ACHN (cell line): ENCODE measurements at places on chromosomes 13 and 19.

DNA sequence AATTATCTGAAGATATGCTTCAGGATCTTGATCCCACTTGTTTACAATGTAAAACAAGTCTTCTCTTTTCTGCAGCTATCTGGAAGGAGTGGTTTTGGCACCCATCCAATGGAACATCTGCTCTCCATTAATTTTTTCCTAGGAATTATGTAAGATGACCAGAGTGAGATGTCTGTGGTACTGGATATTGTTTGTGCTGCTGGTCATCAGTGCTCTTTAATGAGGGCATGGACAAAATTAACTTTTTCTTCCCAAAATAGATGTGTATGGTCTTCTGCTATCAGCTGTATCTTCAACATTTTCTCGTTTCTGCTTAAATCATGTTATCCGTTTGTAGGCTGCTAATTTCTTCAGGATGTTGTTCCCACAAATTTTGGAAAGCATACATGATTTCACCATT is 415.4 kb upstream of the KLHL1 start:
- no peak for DNase-seq

- peak; percentile 58 for DNase-seq
Measured at GRCh38 chr13:21625366-21625765, 21.4 kb upstream of the MICU2 start.

GRCh38 chr13:47999973-48000372 is 1.1 kb downstream of the SUCLA2 start:
- no peak for DNase-seq

- no peak for DNase-seq
Measured at GRCh38 chr19:6032827-6033226, 54.9 kb upstream of the RANBP3 start.

DNA sequence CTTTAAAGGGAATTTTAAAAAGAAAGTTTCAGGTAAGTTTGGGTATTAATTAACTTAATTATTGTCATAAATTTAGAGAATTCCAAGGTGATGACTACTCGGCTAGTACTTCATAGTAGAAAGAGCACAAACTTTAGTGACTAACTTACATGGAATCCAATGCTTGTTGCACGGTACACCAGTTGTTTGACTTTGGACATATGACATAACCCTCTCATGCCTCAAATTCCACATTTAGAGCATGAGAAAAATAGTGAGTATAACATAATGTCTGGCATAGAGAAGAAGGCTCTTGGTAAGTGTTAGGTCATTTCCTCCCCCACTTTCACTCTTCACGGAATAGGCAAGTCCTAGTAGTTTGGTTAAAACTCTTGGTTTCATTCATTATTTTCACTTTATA is 1249.4 kb upstream of the SLC10A2 start:
- DNase-seq = peak; percentile 93

- no peak for DNase-seq
Measured at GRCh38 chr13:98134901-98135300, 8.0 kb upstream of the FARP1 start.

GRCh38 chr19:19170053-19170872 is at the start of gene MEF2B:
TSS of gene MEF2B (minus strand) at chr19:19170263. CDS start at chr19:19150735, 19,528 bp downstream.
- DNase-seq = peak; percentile 53

- DNase-seq = no peak
Measured at GRCh38 chr19:50719119-50719435, 525 bp downstream of the SHANK1 start.

- peak; percentile 85 for DNase-seq
Measured at GRCh38 chr19:46221981-46222610, 7.4 kb upstream of the IGFL1 start.

GRCh38 chr13:49791315-49791710 is 1.2 kb downstream of the KPNA3 start:
- peak; percentile 31 for DNase-seq

DNA sequence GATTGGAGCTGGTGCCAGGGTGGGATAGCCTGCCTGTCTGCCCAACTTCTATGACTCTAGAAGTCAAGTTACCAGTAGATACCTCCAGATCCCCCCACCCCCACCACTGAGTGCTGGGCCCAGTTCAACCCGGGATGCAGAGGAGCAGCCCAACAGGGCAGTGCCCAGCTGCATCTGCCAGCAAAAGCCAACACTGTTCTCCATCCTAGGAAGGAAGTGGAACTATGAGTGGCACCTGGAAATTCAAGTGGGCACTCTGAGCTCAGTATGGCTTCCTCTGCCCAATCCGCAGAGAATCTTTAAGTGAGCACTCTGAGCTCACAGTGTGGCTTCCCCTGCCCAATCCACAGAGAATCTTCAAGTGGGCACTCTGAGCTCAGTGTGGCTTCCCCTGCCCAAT is 14.2 kb downstream of the TUBGCP3 start:
- DNase-seq = no peak

DNA sequence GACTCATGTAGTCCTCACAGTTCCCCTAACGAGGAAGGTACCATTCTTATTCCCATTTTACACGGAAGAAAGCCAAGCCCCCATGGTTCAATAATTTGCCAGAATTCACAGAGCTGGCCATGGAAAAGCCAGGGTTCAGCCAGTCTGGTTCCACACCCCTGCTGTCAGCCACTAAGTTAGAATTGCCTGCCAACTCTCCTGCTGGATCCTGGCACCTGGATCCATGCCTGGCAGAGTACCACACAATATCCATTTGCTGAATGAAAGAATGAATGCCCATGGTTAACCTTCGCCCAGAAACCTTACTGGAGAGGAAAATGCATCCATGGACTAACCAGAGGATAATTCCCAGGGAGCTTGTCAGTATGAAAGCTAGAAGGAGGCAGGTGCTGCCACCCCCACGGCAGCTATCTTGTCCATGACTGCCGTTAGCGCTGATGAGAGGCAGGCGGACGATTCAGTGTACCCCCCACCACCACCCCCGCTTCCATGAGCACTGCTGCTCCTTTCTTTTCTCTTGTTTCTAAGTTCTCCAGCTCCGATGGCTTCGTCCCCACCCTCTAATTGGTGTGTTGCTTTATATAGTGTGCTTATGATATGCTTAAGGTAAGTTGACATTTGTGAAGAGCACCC is 114.5 kb downstream of the SLC7A1 start:
- DNase-seq = no peak

- no peak for DNase-seq
Measured at GRCh38 chr13:66343224-66343828, 886.8 kb downstream of the PCDH9 start.

- DNase-seq = no peak
Measured at GRCh38 chr13:102172406-102172805, 229.4 kb downstream of the FGF14 start.

- no peak for DNase-seq
Measured at GRCh38 chr13:25222740-25223139, 50.7 kb upstream of the AMER2 start.

- no peak for DNase-seq
Measured at GRCh38 chr19:916645-917322, 349 bp upstream of the KISS1R start.

GRCh38 chr19:39708594-39708993 is 4.3 kb downstream of the LGALS14 start:
- DNase-seq = no peak

- DNase-seq = no peak
Measured at GRCh38 chr19:16397791-16398529, 73.3 kb downstream of the KLF2 start.

GRCh38 chr19:45395821-45396617 is 8.8 kb downstream of the PPP1R13L start:
- DNase-seq = no peak

GRCh38 chr13:92187378-92187989 is 789.1 kb downstream of the GPC5 start:
- peak; percentile 41 for DNase-seq

DNA sequence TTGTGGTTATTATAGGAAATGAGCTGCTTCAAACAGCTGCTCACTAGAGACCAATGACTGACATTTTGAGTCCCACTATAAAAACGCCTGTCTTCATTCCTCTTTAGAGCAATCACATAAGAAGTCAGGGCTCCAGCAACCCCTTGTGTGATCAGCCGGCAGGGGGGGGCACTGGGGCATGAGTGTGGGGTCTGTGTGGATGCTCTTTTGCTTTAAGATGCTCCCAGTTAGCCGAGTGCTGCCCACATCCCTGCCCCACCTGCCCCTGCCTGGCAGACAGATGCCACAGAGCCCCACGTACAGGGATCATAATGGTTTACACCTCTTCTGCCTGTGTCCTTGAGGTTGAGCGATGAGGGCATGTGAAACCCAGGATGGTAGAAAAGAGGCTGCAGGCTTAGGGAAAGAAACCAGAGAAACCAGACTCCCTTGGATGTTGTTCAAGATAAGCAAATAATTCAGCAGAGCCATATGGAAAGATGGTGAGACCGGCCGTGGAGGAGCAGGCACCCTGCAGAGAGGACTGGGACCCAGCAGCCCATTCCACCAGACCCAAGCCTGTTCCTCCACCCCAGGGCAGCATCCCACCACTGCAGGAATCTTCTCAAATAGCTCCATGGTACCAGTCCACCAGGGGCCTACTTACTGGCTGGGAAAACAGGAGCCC is 55.4 kb downstream of the CHST8 start:
- DNase-seq = no peak

- DNase-seq = no peak
Measured at GRCh38 chr13:48448285-48448958, 35.5 kb upstream of the LPAR6 start.

DNA sequence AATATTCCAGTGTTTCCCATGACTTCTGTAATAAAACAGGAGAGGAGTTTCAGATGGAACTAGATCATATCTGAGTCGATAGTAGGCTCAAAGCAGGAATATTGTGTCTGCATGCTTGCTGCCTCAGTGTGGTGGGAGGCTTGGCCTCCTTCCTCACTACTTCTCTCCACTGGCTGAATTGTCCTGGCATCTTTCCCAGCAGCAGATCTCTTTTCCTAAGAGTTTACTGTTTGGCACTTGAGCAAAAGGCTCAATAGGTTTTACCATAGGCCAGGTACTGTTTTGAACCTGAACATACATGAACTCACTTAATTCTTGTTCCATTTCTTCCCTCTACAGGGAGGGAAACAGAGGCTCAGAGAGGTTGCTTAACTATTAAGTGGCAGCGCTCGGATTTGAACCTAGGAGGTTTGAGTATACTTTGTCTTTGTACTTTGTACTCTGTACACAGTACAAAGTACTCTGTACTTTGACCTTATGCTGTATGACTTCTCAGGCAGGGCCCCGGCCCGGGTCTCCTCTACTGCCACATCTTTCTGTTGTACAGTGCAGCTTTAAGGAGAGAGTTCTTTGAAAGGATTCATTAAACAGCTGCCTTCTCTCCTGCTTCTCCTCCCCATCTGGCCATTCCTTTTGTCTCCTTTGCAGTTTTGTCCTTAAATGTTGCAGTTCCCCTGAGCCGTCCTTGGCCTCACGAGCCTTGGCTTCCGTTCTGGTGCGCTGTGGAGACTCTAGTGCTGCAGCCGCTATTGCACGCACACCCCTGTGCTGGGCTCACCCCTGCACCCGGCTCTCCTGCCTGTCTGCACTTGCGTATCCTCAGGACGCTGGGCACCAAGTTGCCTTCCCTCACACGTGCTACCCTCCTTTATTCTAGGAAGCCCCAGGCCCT is 8.1 kb downstream of the B3GLCT start:
- no peak for DNase-seq

DNA sequence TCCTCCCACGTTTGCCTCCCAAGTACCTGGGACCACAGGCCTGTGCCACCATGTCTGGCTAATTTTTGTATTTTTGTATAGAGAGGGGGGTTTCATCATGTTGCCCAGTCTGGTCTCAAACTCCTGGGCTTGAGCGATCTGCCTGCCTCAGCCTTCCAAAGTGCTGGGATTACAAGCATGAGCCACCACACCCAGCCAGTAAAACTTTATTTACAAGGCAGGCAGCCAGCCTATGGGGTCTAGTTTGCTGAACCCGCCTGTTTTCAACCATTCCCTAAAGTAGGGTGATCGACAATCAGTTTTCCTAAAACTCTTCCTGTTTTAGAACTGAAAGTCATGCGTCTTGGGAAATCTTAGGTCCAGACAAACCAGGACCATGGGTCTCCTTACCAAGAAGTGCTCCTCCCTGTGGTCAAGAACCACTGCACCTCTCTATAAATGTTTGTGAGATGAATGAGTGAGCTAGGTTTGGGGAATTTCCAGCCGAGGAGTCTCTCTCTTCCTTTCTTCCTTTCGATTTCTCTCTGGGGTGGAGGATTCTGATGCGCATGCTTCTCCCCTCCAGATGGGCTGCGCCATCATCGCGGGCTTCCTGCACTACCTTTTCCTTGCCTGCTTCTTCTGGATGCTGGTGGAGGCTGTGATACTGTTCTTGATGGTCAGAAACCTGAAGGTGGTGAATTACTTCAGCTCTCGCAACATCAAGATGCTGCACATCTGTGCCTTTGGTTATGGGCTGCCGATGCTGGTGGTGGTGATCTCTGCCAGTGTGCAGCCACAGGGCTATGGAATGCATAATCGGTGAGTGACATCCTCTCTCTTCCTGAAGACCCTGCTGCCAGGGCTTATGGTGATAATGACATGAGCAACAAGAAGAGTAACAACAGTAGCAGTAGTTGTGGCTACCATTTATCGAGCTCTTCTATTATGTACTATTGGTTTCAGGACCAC is 38.7 kb downstream of the ADGRE1 start:
- no peak for DNase-seq

GRCh38 chr13:102038787-102039186 is 363.1 kb downstream of the FGF14 start:
- DNase-seq = no peak

- DNase-seq = no peak
Measured at GRCh38 chr13:107669391-107669993, 545.8 kb downstream of the LIG4 start.

DNA sequence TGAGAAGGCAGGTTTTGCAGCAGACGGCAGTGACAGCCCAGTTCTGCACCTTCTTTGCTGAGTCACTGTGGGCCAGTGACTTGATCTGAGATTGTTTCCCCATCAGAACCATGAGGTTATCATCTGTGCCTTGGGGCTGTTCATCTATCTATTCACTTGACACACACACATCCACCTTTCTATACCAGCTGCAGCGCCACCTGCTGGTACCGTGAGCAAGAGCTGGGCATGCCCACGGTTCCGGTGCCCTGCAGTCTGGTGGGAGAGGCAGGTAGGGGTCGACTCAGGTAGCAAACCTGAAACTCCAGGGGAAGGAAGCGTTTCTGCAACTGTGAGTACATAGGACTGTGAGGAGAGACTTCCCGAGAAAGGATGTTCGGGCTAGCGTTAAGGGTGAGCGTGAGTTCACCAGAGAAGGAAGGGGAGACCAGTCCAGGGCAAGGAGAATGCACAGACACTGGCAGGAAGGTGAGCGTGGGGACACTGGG is 7.5 kb upstream of the LIN7B start:
- peak; percentile 57 for DNase-seq

DNA sequence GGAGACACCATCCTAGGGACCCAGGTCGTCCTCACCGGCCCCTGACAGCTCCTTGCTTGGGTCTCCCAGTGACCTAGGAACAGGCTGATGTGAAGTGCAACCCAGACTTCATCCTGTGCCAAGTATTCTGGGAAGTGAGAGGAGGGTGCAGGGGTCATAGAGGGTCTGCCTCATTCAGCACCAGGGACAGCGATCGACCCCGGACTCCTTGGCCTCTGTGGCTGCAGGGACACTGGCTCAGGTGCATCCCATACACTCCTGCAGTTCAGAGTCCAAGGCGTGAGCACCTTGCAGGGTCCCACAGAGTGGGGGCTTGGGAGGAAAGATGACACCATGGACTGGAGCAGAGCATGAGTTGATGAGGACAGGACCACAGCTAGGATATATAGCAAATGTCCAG is 10.0 kb upstream of the OR10H2 start:
- DNase-seq = no peak

GRCh38 chr13:48424212-48424611 is 11.3 kb upstream of the LPAR6 start:
- DNase-seq = no peak
